Stimulated activated CD4-positive, alpha-beta T cell treated with anti-CD3 and anti-CD28 coated beads, Interleukin-1b, Interleukin-23, amount 100 ng/mL, for 4 hours (primary cell): ENCODE measurements at places on chromosomes 5 and 9.

DNA sequence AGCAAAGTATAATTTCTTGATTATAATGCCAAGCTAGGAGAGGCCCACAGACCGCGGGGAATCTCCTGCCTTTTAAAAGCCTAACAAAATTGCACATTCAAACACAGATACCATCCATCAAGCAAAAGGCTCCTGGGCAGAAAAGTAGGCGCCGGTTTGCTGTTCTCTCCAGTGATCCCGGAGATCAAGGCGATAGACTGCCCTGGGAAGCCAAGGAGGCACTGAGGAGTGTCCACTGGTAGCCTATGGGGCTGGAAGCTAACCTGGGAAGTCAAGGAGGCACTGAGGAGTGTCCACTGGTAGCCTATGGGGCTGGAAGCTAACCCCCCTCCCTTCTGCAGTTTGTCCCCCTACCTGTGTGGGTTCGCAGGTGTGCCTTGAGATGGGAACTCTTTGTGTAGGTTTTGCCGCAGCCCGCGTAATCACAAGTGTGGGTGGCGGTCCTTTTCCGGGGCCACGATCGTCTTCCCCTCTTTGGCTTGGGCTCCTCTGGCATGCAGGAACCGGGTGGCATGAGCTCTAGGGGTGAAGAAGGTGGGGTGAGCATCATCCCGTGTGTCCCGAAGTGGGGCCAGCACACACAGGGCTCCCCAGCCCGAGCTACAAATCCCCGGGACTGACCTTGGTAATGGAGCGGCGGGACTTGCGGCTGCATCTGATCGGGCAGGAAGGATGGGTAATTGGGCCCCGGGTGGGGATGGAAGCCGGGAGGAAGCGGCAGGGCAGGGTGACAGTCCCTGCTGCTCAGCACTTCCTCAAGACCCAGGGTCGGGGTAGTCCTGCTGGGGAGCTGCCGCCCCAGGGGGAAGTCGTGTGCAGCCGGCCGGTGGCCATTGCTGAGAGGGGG is 2.7 kb downstream of the KLF4 start:
- no peak for DNase-seq

DNA sequence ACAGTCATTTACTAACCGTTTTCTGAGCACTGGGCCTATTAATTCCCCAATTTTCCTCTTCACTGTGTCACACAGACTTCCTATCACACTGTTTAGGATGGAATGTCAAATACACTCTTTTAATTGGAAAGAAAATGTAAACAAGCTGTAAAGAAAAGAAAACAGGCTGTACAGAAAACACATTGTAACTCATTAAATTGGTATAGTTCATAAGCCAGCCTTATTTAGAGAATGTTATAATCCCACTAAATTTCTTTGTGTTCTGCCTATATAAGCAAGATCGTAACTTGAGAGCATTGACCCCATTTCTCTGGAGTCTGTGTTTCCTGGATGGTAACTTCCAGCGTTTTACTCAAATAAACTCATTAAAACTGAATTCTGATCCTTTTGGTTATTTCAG is 46.5 kb downstream of the TARS1 start:
- DNase-seq = no peak

- DNase-seq = no peak
Observed at GRCh38 chr9:16275795-16276624, 594.5 kb downstream of the BNC2 start.

DNA sequence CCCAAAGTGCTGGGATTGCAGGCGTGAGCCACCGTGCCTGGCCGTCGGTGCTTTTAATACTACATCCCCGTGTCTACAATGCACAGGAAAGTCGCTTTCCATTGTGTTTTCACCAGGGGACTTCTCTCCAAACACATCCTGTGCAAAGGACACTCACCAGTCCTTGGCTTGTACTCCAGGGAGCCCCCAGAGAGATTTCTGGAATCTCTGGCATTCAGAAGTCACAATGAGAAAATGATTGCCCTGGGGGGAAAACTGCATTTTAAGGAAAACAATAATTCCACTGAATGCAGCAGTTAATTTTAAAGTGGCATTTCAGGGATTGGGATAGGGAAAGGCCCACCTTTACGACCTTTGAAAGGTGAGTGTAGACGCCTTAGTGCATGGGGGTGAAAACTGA is 112.0 kb downstream of the ADAMTS16 start:
- no peak for DNase-seq

DNA sequence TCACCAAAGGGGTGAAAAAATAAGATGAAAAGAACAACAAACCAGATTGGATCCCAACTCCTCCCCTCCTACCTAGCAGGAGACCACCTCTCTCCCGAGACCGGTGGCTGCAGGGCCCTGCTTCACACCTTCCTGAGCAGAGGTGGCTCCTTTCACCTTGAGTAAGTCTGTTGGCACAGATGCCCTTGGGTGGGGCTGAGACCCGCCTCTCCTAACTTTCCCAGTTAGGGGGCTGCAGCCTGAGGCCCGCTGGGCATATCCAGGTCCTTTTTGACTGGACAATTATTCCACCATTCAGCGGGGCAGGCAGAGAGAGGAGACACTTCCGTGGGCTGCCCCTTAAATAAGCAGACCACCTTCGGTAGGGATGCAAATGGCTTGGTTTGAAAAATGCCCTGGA is 1.3 kb downstream of the SLC25A48 start:
- DNase-seq = no peak

DNA sequence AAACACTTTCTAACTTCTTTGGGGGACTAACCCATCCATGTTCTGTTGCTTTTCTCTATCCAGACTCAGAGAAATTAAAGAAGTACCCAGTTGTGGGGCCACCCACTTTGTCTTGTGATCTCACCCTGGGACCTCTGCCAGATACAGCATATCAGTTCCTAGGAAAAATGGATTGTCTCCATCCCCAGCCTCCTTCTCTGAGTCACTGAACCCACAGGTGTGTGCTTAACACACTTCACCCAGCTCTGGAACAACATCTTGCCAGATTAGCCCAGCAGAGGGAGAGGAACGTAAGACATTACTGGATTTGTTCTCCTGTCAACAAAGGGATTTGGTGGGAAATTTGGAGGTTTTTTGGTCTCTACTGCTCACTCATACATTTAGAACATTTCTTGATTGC is 19.2 kb downstream of the FAM240B start:
- DNase-seq = no peak

DNA sequence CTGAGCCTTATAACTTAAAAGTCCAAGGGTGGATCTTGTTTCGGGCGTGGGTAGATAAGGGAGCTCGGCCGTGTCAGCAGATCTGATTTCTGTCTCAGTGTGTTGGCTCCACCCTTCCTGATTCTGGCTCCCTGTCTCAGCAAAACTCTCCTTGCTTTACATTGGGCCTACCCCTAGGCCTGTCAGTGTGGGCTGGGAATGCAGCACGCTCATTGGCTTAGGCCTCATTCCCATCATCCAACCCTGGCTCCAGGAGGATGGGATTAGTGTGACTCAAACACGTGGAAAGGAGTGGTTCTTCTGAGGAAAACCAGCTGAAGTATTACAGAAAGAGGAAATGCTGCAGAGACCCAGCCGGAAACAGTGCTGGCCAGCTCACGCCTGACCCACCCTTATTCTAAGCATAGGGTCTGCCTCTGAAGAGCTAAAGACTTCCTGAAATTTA is 59.9 kb downstream of the ZFAND5 start:
- no peak for DNase-seq

DNA sequence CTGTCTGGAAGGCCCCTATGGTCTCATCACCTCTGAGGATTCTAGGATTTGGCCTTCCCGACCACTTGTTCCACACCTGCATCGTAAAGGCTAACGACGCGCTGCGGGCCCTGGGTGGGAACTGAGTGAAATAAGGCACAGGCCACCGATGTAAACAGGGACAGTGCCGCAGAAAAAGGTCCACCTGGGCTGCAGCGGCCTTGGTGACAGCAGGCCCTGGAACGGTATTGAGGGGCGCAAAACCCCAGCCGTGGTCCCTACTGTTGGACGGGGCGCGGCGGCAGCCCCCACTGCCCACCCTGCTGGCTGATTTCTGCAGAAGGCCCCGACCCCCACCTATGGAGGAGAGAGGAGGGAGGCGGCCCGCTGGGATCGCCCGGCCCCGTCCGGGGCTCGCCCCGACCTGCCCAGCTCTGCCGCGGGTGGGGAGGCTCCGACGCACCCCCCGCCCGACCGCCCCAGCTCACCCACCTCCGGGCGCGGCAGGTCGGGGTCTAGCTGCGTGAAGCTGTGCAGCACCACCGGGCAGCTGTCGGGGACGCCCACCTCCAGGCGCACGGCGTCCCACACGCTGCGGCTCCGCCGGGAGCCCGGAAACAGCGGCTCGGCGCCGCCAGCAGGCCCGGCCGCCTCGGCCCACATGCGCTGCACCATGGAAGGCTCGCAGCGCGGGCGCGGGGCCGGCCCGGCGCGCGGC is 391 bp downstream of the RALGDS start:
- no peak for DNase-seq

DNA sequence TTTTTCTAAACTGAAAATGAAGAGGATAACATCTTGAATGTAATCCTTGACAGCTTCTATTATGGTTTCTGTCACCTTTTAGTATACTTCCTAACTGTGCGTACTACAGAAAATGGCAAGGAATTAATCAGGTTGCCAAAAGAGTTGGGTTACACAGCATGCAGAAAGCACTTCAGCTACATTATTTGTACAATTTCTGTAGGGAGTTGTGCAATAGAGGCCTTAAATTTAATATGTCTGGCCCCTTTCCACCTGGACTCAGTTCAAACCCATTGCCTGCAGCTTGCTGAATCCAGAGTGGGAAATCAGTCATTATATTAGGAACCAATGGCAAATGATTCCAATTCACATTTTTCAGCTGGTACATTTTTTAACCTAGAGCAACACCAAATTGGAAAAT is 549.7 kb downstream of the CSNK1G3 start:
- DNase-seq = no peak

DNA sequence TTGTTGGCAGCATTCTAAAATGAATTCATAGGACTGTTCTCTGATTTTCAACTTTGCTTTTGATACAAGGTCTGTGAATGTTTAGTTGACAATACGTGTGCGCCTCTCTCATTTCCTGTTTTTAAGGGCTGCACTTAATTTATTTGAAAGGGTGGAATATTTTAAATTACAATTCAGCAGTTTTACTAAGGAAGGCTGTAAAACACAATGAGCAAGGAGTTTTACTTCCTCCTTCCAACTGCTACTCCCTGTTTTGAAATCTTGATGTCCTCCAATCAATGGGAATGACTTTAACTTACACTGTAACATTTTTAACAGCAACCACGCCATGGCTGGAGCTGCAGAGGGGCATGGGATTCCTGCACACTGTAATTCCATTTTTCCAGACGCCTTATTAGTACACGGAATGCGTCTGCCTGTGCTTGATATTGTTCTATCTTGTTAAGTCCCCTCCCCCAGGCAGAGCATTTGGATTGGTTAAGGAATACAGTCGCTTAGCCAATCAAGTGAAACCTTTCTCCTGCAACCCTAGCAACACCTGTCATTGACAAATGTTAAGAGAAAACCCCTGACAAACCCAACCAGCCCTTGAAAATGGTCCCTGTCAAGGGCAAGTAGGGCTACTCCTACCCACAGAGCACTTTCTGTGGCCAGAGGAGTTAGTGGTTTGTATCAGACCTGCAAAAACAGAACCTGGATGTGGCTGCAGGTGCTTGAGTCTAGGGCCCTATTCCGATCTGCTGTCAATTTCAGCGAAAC is 12.5 kb upstream of the ZSWIM6 start:
- no peak for DNase-seq

GRCh38 chr5:172437445-172438318 is 16.6 kb downstream of the SH3PXD2B start:
- DNase-seq = no peak

GRCh38 chr5:40877371-40877988 is 31.8 kb upstream of the C7 start:
- peak; percentile 12 for DNase-seq

- DNase-seq = no peak
Observed at GRCh38 chr9:33230756-33231622, 9.0 kb upstream of the SPINK4 start.

GRCh38 chr5:72353046-72353445 is 32.9 kb downstream of the PTCD2 start:
- DNase-seq = no peak

DNA sequence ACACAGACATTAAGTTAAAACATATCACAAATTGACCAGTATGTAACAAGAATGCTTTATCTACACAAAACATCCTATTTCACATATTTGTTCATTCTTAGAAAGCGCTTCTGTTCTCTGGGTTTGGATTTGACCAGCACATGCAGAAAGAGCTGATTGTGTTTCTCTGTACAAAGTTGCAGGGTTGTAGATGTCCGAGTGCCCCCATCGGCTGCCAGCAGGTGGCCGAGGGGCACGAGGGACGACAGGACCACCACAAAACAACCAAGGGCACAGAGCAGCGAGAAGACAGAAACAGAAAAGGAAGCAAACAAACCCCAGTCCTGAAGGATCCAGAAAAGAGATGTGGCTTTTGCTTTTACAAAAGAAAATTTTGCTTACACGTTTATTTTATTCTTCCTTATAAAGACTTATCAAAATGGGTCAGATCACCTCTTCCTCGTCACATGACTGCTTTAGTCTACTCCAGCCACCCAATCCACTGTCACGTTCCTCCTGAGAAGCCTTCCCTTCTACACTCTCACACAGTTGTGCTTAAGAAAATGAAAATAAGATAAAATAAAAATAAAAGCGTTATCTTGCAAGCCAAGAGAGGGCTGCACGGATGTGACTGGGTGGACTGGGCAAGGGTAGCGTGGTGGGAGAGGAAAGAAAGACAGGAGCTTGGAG is 9.5 kb downstream of the OTP start:
- no peak for DNase-seq

DNA sequence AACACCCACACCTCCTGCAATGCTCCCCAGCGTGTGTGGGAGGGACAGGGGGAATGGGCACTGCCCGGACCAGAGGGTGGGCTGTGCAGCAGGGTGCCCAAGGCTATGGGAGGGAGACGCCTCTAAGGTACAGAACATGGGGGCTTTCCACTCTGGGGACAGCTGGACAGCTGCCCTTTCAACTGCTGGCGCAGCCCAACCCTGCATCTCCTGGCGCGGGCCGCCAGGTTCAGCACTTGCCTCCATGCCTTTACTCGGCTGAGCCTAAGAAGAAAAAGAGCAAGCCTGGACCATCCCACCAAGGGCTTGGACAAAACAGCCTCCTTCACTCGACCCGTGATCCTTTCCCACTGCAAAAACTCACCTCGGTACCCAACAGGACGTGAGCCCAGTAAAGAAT is 15.0 kb downstream of the AK8 start:
- no peak for DNase-seq

- no peak for DNase-seq
Observed at GRCh38 chr9:20618361-20618802, 3.9 kb downstream of the MLLT3 start.
